ENCODE measurements at places on chromosomes 5 and 9. TPM values are rescaled to one million over a fixed set of nuclear protein-coding genes. Genes with fewer than 3 reads are reported as not detected.

DNA sequence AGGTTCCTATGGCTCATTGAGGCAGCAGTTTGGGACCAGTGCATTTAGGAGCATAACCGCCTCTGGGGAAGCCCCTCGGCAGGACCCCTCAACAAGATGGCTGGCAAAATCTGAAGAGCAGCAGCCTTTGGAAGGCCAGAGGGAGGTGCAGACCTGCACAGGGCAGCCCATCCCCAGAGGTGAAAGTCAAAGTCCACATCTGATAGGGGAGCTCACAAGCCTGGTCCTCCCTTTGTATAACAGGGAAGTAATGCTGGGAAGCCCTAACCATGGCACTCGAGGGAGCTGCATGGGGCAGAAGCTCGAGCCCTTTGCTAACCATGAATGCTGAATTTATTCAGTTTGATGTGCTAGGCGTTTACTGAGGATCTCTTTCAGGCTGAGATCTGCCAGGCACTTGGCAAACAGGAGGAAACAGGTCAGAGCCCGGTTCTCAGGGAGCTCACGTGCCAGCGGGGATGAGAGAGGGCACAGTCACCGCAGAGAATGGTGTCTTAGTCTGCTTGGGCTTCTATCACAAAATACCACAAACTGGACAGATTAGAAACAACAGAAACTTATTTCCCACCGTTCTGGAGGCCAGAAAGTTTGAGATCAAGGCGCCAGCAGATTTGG, 114.1 kb downstream of the GABBR2 start:
- no peak for DNase-seq

- no peak for DNase-seq
These were observed 85.8 kb downstream of the FBXO38 start for GRCh38 chr5:148469501-148469935.

- DNase-seq = no peak
These were observed 31.3 kb upstream of the HTR4 start for GRCh38 chr5:148685520-148686134.

GRCh38 chr5:3601911-3602782, 6.5 kb downstream of the IRX1 start:
- DNase-seq = no peak

DNA sequence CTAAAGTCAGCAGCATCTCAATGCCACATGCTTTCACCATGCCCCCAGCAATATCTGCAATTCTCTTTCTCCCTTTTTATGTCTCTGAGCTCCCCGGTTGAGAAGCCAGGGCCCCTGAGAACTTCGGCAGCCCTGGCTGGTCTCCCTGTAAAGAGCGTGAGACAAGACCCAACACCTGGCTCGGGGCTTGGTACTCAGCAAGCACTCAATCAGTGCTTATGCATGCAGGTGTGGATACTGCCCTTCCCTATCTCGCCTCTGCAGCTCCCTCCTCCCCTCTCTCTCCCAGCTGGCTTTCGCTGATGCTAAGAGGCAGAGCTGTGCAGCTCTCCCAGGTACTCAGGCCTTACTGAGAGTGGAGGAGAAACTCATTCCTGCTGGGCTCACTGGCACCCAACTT, 41.7 kb upstream of the AKNA start:
- no peak for DNase-seq

GRCh38 chr9:88922091-88922490, 69.2 kb upstream of the S1PR3 start:
- DNase-seq = peak; percentile 83

DNA sequence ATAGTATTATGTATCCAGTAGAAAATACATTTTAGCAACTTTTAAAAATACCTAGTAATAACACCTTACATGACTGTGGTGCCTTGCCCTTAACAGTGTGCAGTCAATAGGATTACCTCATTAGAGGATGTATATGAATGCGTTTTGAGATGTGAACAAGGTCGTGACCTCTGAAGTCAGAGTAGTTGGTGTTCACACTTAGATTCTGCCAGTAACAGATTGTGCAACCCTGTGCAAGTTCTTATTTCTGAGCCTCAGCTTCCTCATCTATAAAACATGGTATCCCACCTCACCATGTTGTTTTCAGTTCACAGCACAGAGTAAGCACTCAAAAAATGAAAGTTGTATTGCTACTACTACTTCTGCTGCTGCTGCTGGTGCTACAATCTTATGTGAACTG, 347.3 kb downstream of the KDM4C start:
- no peak for DNase-seq

DNA sequence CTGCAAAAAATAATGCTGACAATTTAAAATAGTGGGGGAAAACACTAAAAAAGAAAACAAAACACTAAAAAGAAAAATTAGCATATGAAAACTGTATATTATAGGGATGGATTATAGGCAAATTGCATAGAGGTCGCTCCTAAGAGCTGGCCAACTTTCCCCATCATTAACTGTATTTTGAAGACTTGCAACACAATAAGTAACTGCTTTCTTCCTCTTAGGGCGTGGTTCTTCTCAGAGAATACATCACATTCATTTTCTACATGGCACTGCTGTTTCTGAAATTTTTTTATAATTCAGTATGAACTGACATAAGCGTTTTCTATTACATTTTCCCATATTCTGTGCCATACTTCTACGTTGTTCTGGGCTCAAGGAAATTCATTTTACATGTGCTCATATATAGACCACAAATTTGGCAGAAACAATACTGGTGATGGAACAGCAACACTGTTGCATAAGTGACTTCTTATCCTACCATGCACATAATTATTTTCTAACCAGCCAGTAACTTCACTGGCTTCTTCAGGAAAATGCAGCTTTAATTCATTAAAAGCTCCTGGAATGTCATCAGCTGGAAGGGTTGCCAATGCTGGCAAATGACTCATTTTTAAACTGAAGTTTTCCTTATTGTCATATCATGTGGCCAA, 171.2 kb upstream of the DMAC1 start:
- DNase-seq = no peak

- no peak for DNase-seq
These were observed 18.6 kb upstream of the PITX1 start for GRCh38 chr5:135052511-135053145.

The ZDHHC11B gene
- total RNA-seq = 0.35 TPM

The CDX1 gene
- total RNA-seq = not detected

The SCGB3A2 gene
- total RNA-seq = not detected

Data from activated CD4-positive, alpha-beta T cell treated with anti-CD3 and anti-CD28 coated beads, Interleukin-2, amount 10 ng/mL, durations not matched to agents 7 days and 5 days (primary cell).